ENCODE measurements at places on chromosomes 7 and 10. TPM values are rescaled to one million over a fixed set of nuclear protein-coding genes. Genes with fewer than 3 reads are reported as not detected.

GRCh38 chr10:78071140-78071856 lies 37.6 kb downstream of the RPS24 start:
- peak; percentile 37 for DNase-seq

- DNase-seq: no peak
These were observed 101.5 kb downstream of the ORC5 start for GRCh38 chr7:104106108-104106905.

DNA sequence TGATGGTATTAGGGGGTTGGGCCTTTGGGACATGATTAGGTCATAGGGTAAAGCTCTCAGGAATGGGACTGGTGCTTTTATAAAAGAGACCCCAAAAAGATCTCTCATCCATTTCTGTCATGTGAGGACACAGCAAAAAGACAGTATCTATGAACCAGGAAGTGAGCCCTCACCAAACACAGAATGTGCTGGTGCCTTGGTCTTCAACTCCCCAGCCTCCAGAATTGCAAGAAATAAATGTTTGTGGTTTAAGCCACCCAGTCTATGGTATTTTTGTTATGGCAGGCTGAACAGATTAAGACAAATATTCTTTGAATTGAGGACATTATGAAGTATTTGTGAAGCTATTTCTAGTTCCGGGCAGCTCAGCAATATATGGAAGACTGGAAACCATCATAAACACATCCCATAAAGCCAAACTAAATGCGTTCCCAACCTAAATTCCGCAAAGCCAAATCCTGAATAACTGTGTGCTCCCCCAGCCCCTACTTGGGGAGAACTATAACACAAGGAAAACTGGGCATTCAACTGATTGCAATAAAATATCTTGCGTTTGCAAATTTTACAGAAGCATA lies 153.7 kb downstream of the GALNT17 start:
- no peak for DNase-seq

The COL26A1 gene
- total RNA-seq: not detected

- no peak for DNase-seq
These were observed 494.4 kb downstream of the TCERG1L start for GRCh38 chr10:130817046-130817624.

DNA sequence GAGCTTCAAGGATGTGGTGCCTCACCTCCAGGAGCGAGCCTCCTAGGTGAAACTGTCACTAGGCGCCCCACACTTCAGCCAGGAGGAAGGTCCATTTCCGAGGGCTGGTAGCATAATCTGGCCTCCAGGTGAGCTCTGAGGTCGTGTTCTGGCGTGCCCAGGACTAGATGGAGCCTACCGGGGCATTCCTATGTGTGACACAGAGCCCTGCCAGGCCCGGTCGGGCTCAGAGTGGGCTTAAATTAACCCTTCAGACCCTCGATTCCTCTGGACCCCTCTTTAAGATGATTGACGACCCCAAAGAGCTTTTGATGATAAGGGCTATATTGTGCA lies 233.1 kb downstream of the EBF3 start:
- DNase-seq: no peak

- DNase-seq: no peak
These were observed 155.8 kb upstream of the TAC1 start for GRCh38 chr7:97576043-97576442.

GRCh38 chr10:71726580-71727104 lies 7.1 kb upstream of the C10orf105 start:
- peak; percentile 44 for DNase-seq

The PRKCQ gene
- total RNA-seq: 1.1 TPM

The PAPSS2 gene
- total RNA-seq: 57.2 TPM

DNA sequence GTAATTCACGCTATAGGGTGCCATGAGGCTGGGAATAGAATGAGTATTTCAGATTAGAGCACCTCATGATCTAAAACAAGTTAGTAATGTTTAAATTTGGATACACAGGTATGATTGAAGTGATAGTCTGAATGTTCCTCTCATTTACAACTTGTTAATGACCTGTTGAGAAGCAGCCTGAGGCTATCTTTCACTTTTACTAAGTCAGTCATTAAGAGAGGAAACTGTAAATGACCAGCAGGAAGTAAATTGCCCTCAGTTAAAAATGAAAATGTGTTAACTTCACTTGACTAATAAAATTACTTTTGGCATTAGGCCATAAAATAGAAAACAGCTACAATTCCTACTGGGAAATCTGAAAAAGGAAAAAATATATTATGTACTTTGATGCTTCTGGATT lies 1042.0 kb downstream of the DNAJB9 start:
- no peak for DNase-seq

DNA sequence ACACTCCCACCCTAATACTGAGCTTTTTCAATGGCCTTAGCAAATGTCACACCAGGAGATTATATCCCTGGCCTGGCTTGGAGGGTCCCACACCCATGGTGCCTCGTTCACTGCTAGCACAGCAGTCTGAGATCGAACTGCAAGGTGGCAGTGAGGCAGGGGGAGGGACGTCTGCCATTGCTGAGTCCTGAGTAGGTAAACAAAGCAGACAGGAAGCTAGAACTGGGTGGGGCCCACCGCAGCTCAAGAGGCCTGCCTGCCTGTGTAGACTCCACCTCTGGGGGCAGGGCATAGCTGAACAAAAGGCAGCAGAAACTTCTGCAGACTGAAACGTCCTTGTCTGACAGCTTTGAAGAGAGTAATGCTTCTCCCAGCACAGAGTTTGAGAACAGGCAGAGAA lies 338.9 kb upstream of the MBL2 start:
- DNase-seq: no peak

GRCh38 chr10:104580774-104581675 lies 60.1 kb upstream of the SORCS3 start:
- peak; percentile 71 for DNase-seq

GRCh38 chr7:55550841-55551537 lies 21.3 kb downstream of the VOPP1 start:
- DNase-seq: no peak

DNA sequence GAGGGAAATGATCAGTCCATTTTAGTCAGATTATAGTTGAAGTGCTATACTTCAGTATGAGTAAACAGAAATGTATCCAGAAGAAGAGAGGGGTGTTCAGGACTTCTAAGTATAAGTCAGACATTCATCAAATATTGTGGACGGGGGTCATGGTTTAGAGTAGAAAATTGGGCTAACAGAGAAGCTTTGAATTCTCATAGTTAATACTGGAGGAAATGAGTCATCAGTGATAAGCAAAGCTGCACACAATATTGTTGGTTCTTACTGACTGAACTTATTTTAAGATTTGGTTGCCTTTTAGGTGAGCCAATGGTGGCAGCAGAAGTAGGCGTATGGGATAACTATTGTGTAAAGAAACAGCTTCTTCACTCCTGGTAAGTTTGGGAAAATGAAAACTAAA lies 1.7 kb upstream of the SUMF2 start:
- no peak for DNase-seq

DNA sequence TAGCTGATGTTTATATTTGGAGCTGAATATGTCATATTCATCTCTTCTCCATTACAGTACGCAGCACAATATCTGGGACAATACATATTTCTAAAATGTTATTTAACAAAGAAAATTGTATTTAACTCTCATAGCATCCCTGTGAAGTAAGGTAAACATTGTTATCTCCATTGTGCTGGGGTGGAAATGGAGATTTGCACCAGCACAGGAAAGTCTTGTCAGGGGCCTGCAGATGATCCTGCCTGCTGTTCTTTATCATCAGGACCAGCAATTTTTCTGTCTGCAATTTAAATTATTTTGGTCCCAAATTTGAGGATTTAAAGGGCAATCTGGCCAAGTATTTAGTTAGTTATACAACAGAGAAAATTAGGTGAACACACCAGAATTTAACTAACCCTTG lies 144.4 kb downstream of the CPED1 start:
- no peak for DNase-seq

DNA sequence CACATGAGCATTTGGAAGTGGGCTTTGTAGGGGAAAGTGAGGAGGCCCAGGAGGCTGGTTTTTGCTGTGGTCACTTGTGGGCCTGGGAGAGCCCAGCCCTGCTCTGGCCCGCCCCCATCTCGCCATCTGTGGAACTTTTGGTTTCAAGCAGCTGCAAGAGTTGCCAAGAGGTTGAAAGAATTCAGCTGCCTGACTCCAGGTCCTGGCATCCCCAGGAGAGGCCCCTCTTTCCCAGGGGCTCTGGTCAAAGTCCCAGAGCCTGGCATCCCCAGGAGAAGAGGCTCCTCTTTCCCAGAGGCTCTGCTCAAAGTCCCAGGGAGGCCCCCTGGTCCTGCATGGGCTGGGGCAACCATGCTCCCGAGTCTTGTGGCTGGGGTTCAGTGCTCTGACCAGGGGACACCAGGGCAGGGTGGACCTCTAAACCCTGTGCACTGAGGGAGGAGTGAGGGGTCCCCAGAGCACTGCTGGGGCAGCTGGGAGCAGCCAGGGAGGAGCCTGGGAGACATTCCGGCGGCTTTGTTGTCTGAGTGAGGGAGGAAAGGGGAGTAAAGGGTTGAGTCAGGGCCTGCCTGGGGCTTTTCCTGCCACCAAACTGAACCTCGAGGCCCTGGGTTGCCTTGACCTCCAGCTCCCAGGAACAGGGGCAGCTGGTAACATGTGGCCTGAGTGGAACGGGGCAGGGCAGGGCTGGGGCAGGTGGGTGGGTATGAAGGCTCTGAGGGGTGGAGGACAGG lies 27.7 kb upstream of the CSGALNACT2 start:
- no peak for DNase-seq

DNA sequence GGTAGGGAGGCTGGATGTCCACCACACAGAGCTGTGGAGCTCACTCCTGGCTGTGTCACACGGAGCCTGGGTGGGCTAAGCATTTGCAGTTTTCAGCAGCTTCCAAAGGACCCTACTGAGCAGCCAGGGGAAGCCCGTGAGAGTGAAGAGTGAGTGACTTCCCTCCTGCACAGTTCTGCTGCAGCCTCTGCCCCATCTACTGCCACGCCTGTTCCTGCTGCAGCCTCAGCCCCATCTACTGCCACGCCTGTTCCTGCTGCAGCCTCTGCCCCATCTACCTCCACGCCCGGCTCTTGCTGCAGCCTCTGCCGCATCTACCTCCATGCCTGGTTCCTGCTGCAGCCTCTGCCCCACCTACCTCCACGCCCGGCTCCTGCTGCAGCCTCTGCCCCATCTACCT lies 12.2 kb downstream of the ADAM8 start:
- no peak for DNase-seq

DNA sequence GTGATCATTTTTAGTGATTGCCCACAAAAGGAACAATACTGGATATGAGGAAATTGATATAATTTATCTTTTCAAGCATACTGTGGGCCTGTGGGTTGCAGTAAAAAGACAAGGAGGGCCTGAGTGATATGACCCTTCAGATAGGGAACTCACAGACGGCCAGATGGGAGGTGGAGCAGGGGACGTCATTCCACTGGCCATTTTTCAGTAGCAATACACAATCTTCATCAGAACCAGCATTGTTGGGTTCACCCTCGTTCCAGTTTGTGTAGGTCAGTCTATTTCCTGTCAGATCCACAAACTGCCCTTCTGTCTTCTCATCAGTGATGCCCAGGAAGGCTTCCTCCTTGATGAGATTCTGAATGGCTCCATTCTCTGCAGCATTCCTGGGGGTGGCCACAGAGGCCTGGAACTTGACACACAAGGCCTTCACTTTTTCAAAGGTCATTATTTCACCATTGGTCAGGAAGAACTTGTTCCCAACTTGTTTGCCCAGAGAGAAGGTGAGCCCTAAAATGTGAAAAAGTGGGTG lies 4.5 kb downstream of the MBL2 start:
- DNase-seq: no peak

DNA sequence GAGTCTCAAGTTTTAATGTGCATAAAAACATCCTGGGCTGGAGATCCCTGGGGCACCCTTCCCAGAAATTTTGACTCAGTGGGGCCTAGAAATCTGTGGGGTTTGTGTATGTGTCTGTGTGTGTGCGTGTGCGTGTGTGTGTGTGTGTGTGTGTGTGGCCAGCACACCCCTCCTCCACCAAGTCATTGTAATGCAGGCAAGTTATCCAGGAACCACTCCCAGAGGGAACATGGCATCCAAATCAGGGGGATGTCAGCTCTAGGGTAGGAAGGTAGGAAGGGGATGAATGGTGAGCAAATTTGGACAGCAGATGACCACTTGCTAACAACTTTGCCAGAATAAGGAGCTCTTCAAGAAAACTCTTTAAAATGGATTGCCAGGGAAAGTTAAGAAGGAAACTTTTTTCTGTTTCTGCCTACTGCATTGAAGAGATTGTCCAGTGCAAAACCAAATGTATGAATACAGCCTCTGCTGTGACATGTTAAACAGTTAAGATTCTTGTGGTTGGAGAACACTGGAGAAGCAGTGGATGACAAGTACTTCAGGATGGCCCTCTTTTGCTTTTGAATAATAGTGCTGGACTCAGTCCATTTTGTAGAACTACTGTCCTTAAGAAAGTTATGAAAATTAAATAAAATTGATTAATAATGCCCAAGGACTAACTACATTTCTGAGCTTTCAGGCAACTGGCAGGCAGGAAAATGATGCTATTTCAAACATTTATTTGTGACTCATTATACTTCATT lies 12.3 kb downstream of the STAMBPL1 start:
- DNase-seq: no peak

- no peak for DNase-seq
These were observed 400.7 kb downstream of the GATA3 start for GRCh38 chr10:8455181-8455580.

GRCh38 chr7:75758491-75758890 lies 13.5 kb downstream of the CCL26 start:
- DNase-seq: no peak

- no peak for DNase-seq
These were observed 52.9 kb downstream of the ERCC6 start for GRCh38 chr10:49486009-49486408.

The ITIH2 gene
- 0.10 TPM for total RNA-seq

GRCh38 chr10:49273082-49273465 lies 25.9 kb upstream of the C10orf71 start:
- DNase-seq: no peak

The THSD7A gene
- total RNA-seq: 12.1 TPM

- no peak for DNase-seq
These were observed 413.1 kb upstream of the VSTM2A start for GRCh38 chr7:54129035-54129434.

DNA sequence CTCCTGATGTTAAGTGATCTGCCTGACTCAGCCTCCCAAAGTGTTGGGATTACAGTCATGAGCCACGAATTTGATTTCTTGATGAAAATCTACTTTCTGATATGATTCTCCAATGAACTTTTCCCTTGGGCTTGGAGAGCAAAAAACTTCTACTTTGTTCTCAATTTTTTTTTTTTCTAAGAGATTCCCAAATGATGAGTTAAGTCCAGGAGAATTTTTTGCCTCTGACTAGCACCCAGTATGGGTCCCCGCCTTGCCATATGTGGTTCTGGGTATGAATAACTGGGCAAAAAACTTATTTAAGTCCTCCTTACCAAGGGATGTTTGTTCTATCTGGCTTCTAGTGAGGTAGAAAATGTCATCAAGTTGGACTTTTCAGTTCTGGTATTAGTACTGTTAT lies 147.9 kb upstream of the LYZL1 start:
- DNase-seq: no peak
